ENCODE measurements at places on chromosomes 5 and 9.

GRCh38 chr9:15182101-15182551 is 124.9 kb downstream of the TTC39B start:
- no peak for DNase-seq

GRCh38 chr5:167361795-167362194 is 929.6 kb upstream of the WWC1 start:
- DNase-seq = no peak

DNA sequence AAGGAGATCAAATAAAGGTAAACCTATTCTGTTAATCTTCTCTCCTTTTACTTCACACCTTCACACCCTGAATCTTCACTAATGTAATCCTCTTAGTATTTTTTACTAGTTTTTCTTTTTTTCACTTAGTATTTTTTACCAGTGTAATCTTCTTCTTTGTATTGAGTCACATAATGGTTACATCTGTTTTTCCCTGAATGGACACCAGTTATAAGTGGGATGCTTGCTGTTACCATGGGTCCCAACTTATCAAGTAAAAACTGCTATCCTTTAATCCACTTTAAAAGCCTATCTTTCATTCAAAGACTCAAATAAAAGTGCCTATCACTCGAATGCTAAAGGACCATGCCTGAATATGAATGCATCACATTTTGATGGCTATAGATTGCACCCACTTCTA is 15.1 kb downstream of the ZFAND5 start:
- no peak for DNase-seq

- no peak for DNase-seq
Measured at GRCh38 chr5:134106991-134107701, 7.3 kb upstream of the TCF7 start.

DNA sequence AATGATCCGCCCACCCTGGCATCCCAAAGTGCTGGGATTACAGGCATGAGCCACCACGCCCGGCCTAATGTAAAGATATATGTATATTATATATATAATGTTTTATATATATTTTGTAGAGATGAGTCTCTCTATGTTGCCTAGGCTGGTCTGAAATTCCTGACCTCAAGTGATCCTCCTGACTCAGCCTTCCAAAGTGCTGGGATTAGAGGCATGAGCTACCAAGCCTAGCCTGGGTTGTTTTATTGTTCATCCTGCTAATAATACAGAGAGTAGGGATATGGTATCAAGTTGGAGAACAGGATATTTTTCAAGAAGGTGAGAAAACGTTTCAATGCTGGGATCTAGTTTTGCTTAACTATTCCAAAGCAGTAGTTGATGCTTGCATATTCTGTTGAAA is 2.9 kb downstream of the SEC24A start:
- DNase-seq = no peak

DNA sequence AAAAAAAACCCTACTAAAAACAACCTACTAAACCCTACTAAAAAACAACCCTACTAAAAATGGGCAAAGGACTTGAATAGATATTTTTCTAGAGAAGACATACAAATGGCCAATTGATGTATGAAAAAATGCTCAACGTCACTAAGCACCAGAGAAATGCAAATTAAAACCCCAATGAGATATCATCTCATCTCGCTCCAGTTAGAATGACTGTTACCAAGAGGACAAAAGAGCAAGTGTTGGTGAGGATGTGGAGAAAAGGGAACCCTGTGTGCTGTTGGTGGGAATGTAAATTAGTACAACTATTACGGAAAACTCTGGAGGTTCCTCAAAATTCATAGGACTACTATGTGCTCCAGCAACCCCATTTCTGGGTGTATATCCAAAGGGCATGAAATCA is 10.8 kb downstream of the SDHA start:
- DNase-seq = no peak

GRCh38 chr9:99393993-99394392 is 171.9 kb downstream of the SEC61B start:
- no peak for DNase-seq

DNA sequence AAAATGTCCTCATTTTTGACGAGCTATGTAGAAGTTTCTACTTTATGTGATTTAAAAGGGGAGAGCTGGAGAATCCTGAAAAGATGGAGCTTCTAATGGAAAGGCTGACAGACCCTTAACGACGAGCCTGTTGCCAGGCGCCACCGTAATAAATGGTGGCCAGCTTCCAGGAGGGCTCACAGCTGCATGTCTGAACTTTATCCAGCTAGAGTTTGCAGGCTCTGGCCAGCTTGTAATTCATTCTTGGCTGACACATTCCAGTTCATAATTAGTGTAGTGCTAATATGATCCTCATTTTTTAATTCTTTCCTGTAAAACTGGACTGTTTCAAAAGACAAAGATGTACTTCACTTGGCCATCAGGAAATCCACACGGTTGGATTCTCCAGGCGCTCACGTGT is 246.7 kb downstream of the GAS1 start:
- no peak for DNase-seq

- DNase-seq = no peak
Measured at GRCh38 chr9:119284587-119285337, 84.5 kb downstream of the BRINP1 start.

GRCh38 chr5:72597456-72597948 is 90.3 kb upstream of the ZNF366 start:
- no peak for DNase-seq

DNA sequence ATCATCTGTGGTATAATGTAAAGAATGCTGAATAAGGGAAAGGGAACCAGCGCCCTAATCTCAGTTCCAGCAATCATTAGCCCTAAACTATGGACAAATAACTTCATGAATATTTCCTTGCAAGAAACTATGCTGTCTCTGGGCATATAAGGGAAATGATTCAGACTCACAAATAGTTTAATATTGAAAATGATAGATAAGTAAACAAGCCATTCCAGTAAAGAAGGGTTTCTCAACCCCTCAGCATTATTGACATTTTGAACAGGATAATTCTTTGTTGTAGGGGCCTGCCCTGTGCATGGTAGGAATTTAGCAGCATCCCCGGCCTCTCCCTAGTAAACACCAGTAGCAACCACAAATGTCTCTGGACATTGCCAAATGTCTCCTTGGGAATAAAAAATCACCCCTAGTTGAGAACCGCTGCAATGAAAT is 23.8 kb downstream of the C5 start:
- no peak for DNase-seq

- DNase-seq = peak; percentile 78
Measured at GRCh38 chr9:112074250-112075008, 100.7 kb downstream of the SUSD1 start.

- DNase-seq = no peak
Measured at GRCh38 chr9:134442486-134443173, 116.4 kb downstream of the RXRA start.

DNA sequence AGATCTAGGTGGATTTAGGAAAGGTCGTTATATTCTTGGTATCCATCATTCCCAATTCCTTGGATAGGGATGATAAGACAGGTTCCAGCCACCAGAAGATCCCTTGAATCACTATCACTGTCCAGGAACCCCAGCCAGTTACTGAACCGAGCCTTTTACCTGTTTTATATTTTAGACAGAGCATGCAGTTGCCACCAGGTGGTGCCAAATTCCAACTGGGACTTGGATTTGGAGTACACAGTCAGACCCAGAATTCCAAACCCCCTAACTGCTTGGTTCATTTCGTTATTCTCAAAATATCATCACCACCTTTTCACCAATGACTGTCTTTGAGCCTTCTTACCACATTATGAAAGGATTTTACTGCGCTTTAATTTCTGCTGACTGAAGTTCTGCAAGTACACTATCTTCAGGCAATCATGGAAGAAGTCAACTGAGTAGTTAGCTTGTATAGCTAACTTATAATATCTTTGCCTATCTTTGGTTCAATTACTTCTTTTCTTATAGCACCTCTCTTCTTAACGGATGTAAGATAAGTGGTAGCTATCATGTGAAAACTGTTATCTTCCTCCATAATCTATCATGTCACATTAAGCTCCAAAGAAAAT is 191.8 kb downstream of the PRR16 start:
- peak; percentile 1 for DNase-seq

- no peak for DNase-seq
Measured at GRCh38 chr9:131813116-131813515, 73.2 kb upstream of the RAPGEF1 start.

All from activated CD4-positive, alpha-beta T cell treated with anti-CD3 and anti-CD28 coated beads, Interleukin-10, Interleukin-2, amounts not matched to agents 100 ng/mL and 50 ng/mL, durations not matched to agents 16 hours and 8 hours (primary cell).